ENCODE measurements at places on chromosomes 5 and 9.

DNA sequence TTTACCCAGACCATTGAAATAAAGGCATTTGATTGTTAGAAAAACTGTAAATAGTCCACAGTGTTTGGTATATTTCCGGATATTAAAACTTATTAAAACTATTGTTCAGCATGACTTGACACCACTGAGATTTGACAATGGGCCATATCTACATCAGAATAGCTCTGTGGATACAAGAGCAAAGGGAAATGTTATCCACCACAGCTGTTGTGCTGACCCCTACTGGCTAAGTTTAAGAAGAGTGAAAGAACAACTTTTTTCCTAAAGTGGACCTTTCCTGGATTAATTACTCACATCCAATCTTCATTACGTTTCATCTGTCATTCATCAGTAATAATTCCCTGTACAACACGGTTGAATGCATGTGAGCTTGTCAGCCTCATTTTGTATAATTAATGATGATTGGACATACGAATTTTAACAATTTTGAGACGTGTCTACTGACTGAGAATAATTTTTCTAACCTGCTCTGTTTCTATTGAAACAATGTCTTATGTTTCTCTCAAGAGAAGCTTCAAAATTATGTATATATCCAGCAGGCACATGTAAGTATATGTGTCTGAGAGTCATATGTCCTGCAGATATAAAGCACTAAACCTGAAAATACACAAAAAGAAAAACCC is 1952.6 kb downstream of the MAT2B start:
- DNase-seq: no peak

- DNase-seq: peak; percentile 36
Observed at GRCh38 chr9:121884057-121884541, 209.0 kb downstream of the TTLL11 start.

- DNase-seq: no peak
Observed at GRCh38 chr5:1851290-1851934, 31.3 kb downstream of the IRX4 start.

- DNase-seq: no peak
Observed at GRCh38 chr5:72191404-72191803, 84.1 kb downstream of the MAP1B start.

DNA sequence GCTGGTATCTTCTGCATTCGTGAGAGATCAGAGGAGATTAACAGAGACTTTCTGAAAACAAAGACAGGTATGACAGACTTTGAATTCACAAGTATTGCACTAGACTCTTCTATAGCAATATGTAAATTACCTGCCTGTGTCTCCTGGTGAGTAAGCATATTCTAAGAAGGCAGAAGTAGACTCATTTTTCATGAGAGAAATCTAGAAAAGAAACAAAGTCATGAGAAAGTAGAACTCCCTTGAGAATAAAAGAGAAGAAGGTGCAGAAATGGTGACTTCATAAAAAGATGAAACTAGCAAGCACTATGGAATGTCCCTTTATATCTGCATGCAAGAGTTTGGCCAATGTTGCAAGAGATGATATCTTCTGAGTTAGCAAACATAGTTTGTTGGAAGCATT is 419.8 kb downstream of the DMRT2 start:
- DNase-seq: no peak

DNA sequence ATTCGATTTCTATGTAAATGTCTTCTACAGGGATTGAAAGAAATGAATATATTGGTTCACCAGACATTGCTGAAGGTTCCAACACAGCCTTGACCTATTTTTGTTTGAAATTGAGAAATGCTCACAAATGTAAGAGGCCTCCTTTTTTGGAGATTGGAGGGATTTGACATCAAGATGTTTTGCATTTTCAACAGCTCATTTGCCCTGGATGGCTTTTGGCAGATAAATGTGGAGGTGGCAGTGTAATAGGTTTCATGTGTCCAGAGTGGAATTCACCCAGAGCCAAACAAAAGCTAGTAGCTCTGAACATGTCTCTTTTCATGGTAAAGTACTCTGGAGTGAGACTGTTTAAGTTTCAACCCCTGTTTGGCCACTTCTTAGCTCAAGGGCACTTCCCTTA is 77.3 kb downstream of the PALM2AKAP2 start:
- DNase-seq: no peak

GRCh38 chr5:132777209-132778069 is at the start of gene SEPTIN8:
SEPTIN8 (minus strand) TSS chr5:132777239; CDS start chr5:132777137, 102 bp downstream.
- DNase-seq: no peak

DNA sequence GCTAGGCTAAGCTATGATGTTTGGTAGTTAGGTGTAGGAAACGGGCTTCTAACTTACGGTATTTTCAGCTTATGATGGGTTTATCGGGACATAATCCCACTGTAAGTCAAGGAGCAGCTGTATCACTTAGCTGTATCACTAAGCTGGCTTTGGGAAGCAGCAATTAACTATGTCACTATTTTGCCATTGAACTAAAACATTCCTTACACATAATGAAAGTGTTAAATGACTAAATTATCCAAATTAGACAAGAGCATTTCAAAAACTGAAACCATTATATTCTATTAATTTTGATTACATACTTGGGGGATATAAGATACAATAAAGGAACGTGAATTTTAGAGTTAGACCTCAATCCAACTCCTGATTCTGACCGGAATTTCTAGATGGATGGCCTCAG is 188.3 kb downstream of the AGTPBP1 start:
- no peak for DNase-seq

DNA sequence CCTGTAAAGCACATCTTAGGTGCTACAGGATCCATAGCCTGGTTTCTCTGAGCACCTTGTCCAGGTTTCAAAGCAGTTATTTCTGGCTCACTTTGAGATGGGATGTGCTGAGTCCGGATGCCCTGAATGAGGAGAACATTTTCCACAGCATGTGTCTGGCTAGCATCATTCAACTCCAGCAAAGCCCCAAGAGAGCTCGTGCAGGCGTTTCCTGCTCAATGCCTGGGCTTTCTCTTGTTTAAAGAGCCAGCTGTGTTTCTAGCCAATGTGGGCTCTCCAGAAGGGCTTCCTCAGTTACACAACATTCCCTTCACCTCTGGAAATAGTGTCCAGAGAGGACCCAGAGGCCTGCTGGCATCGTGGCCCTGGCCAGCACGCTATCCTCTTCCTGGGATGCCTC is 411.7 kb downstream of the DMAC1 start:
- no peak for DNase-seq

- no peak for DNase-seq
Observed at GRCh38 chr5:138212828-138213160, 329 bp downstream of the CDC23 start.

DNA sequence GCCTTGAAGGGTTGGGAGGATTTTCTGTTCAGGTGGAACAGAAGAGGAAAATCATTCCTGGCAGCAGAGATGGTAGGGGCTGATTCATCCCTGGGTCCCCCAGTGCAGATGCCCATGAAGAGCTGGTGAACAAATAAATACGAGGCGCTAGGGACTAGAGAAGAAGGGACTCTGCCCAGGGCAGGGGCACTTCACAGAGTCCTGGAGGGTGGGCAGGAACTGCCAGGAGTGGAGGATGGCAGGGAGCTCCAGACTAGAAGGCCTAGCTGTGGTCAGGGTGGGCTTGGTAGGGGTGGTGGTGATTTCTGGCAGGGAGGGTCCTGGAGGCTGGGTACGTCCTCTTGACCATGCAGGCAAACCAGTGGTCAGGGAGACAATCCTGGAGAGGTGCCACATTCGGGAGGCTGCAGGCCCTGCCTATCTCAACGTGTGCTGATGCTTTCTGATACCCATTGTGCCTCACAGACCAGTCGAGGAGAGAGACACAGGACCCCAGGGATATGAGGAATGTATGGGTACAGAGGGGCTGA is 69.9 kb downstream of the CRB2 start:
- no peak for DNase-seq

DNA sequence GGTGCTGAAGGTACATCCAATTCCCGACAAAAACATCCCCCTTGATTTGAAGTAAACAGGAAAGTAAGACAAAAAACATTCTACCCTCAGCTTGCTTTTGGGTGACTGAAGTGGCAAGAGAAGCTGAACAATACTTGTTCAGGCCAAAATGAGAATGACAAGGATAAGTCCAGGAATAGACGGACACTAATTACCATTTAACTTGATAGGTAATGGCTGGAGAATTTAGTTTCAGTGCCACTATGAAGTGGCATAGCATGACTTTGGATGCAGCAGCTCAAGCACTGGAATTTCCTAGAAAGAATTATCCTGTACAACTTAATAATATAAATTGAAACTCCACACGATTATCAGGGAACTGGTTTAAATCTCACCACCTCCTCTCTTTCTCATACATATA is 49.7 kb downstream of the HOMER1 start:
- no peak for DNase-seq

DNA sequence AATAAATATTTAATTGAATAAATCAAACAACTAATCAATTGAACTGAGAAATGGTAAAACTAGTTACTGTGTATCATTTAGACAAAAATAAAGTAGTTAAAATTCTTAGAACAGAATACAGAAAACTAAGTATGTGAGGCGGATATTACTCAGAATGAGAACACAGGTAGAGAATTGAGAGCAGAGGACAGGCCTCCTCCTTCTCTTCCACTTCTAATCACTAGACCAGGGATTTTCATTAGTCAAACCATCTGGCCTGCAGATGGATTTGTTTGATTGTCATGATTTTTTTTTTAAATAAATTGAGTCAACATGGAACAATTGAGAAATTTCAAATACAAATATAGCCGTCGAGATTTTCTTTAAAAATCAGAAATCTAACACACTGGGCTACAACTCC is 198.6 kb upstream of the HMHB1 start:
- DNase-seq: no peak

DNA sequence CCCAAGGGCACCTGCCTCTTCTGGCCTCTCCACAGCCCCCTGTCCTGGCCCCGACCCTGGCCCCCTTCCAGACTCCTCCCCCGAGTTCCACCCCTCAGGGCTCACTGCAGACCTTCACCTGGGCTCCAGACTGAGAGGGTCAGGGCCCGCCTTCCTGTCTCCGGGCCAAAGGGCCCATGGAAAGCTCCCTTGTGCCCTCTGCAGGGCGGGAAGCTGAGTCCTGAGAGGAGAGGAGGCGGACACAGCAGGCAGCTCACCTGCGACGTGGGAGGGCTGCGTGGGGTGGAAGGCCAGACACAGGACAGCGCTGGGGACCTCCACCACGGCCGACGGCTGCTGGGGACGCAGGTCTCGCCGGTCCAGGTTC is 20.6 kb downstream of the DYNC2I2 start:
- no peak for DNase-seq

- DNase-seq: no peak
Observed at GRCh38 chr5:78824831-78825281, 160.3 kb downstream of the ARSB start.

DNA sequence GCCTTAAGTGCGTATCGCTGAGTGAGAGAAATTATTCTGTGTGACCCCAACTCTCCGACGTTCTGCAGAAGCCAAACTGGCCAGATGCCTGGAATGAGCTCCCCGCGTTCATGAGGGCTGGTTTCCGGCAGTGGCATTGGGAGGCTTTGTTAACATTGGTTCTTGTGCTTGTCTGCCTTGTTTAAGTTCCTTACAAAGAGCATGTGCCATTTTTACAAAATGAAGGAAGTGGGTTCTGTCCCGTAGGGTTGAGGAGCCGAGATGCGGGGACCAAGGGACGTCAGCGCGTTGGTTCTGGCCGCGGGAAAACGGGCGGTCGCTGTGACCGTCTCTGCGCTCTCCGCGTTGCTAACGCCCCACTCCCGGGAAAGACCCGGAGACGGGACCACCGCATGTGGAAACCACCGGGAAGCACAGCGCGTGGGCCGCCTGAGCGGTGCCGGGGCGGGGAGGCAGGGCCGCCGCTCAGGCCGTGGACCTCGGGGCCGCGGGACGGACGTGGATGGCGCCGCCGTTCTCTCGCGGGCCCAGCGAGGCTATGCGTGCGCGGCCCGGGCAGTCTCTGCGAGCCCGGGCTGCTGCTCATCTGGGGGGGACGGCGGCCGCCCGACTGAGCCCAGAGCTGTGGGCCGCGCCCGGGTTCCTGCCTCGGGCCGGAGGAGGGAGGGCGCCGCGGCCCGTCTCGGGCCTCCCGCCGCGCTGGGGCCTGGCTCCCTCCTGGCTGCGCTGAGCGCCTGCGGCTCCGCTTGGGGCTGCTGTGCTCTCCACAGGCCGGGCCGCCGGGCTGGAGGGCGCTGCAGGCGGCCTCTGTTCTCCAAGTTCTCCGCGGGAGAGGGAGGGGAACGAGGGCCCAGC is 13.4 kb downstream of the RABL6 start:
- DNase-seq: no peak

DNA sequence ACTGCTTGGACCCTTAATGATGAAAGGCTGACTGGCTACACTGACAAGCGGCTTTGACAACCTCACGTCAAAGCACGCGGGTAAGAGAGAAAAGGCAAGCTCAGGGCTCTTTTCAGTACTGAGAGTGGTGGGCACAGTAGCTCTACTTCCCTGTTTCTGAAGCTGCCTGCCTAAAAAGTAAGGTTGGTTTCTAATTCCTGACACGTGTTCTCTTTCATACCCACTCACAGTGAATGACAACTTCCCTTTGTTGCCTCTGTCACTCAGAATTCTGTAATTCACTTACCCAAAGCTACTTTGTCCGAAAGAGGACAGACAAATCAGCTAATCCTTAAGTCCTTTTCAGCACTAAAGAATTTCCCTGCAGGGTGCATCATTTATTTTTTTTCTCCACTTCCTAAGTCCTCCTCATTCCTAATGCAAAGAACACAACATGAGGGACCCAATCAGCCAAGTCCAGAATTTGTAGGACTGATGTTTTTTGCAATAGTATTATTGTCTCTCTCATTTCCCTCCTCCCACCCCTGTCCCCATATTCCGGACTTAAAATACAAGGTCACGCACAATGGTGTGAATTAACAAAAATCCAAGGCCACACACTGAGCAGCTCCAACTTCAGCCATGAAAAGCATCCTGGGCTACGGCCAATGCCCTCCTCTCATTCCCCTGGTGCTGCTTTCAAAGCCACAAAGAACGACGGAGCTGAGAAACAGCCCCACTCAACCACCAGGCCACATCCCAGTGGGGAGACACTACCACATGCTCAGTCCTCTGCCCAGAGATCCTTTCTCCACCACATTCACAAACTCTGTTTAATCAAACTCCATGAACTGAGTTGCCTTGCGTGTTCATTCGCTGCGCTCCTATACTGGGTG is 221.0 kb downstream of the TSSK1B start:
- no peak for DNase-seq

DNA sequence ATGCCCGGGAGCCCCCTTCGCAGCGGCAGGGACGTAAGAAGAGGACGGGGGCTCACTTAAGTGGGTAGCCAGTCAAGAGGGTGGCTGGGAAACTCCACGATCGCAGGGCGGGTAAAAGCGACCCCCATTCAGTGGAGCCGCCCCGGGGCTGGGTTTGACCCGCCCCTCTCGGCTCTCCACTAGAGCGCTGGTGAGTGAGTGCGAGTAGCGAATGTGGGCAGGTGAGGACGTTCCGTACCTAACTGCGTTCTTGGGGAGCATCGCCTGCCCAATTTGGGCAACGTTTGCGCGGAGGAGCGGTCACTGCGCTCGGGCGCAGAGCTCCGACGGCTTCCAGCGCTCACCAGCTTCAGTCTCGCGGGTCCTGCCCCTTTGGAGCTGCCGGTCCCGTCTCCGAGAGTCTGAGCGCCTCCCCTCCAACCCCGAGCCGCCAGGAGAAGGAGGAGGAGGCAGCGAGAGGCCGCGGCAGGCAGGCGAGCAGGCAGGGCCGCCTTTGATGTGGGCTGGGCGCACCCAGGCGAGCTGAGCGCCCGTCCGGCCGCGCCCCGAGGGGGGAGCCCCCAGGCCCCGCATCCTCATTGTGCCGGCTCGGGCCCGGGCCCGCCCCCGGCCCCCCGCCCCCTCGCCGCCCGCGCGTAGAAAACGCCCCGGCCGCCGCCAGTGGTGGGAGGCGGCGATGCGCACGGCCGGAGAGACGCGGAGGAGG is at the start of gene FGF18:
Gene FGF18 (plus strand): TSS at position 666 of the 706 bp plus-strand sequence. CDS start 553 bp downstream, outside the sequence.
- peak; percentile 23 for DNase-seq
